RWPE1 (cell line): ENCODE measurements at places on chromosomes 13 and 19.
A peak's percentile ranks its signal among the peaks of the same experiment; 100 is the strongest.

DNA sequence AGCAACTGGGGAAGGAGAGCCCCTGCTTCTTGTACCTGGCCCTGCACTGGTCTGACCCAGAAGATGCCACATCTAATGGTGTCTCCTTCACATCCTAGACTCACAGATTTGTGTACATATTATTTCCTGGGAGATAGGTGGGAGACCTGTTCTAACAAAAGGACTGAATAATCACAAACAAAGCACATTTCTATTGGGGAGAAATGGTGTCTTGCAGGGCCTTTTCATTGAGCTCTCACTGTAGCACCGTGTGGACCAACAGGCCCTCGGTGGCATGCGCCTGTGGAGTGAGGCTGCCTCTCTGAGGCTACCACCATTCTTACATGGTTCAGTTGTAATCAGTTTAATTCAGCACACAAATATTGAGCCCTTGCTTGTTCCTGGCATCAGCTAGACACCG, 989 bp upstream of the SACS start:
- no peak for DNase-seq

- no peak for DNase-seq
Measured at GRCh38 chr19:10514211-10515145, 2.8 kb downstream of the S1PR5 start.

- no peak for DNase-seq
Measured at GRCh38 chr19:13417054-13417453, 89.2 kb downstream of the CACNA1A start.

- DNase-seq: no peak
Measured at GRCh38 chr13:59423708-59424340, 739.9 kb downstream of the DIAPH3 start.

DNA sequence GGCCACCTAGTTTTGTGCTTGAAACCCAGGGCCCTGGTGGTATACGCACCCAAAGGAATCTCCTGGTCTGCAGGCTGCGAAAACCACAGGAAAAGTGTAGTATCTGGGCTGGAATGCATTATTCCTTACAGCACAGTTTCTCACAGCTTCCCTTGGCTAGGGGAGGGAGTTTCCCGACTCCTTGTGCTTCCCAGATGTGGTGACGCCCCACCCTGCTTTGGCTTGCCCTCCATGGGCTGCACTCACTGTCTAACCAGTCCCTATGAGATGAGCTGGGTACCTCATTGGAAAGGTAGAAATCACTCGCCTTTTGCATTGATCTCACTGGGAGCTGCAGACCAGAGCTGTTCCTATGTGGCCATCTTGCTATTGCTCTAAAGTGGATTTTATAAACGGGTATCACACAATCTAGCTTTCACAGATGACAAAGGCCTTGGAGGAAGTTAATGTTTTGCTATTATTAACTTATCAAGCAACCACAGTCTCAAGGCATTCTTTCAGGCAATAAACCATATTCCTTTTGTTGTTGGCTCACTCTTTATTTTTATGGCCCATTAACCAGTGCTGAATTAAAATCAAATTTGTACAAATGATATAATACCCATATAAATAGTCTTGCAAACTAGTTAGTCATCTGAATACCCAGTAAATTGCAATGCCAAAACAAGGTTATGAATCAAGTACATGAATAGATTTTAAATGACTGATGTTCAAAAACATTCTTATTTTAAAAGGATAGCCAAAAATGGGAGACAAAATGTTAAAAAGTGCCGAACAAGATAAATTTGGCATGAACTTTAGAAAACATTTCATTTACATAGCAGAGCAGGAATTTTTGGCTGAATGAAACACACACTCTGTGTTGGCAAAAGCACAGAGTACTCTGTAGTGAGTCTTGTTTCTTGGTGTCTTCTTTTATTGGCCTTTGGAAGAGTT, 475.4 kb upstream of the ARGLU1 start:
- DNase-seq: no peak

DNA sequence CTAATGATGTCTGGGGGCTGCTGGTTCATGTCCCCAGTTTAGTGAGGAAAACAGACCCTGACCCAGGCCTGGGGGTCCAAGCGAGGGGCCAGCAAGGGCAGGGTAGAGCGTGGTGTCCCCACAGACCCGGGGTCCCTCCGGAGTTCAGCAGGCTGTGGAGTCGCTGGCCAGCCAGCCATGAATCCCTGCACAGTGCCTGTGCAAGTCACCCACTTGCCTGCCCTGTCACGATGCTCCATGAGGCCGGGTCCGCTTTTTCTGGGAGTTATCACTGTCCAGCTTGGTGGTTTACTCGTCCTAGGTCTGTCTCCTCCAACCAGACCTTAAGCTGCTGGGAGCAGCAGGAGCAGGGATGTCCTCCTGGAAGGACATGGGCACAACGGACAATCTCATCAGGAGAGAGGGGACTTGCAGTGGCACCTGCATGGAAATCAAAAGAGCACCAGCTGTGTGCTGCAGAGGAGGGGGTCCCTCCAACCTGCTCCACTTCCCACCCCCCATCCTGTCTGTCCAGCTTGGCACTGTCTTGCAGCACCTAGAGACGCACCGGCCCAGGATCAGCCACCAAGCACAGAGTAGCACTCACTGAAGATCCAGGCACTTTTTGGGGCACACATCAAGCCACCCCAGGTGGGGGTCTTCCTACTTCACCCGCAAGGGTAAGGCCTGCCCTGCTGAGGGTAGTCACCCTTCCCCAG, 121.8 kb downstream of the URI1 start:
- no peak for DNase-seq

DNA sequence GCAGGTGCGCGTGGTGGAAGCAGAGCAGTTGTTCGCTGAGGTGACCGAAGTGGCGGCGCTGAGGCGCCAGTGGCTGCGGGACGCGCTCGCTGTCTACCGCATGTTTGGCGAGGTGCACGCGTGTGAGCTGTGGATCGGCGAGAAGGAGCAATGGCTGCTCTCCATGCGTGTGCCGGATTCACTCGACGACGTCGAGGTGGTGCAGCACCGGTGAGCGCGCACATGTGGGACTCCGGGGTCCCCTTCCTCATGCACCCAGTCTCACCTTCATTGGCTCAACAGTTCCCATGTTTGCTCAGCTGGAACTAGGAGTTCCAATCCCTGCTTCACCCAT, 46.5 kb downstream of the SPTBN4 start:
- DNase-seq: no peak

GRCh38 chr19:3809881-3810707, 23.9 kb upstream of the MATK start:
- DNase-seq: no peak

DNA sequence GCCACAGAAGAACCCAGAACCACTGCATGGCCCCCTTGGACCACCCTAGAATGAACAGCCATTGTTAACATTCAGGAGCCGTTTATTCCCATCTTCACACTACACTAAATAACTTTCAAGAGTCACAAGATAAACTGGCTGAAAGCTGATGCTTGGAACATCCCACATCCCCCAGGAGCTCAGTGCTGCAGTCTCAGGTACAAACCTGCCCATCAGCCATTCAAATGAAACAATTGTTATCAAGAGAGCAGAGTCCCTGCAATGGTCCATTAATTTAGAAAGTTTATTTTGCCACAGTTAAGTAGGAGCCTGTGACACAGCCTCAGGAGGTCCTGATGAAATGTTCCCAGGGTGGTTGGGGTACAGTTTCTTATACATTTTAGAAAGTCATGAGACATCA, 123.8 kb upstream of the ZNF91 start:
- no peak for DNase-seq

DNA sequence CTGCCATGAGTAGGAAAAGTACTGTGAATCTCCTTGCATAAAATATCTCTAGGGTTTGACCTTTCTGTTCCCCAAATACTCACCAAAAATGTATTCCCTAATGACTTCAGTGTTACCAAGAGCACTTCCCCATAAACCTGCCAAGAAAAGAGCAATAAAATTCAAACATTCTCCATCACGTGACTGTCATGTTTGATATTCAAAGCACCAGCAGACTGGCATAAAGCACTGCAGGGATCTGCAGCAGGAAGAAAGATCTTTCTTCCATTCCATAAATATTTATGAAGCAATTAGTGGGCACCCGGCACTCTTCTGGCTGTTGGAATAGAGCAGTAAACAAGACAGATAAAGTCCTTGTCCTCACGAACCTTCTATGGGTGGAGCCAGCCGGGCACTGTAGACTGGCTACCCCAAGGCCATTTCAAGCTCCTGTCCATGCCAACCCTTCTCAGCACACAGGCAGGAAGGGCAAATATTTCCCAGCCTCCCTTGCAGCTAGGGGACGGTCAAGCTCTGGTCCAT, 20.3 kb downstream of the PLA2G4C start:
- no peak for DNase-seq

DNA sequence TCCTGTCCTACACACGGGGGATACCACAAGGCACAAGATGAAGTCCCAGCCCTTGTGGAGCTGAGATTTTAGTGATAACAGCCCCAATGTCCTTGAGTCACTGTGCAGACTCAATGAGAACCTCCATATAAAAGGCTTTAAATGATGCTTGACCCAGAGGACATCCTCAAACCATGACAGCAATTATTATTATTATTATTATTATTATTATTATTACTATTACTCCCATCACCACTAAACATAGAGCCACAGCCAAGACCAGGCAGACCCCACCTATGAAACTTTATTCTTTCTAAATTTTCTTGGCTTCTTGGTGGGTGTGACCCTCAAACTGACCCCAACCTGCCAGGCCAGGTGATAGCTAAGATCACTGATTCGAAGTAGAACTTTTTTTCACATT, 11.1 kb downstream of the C19orf47 start:
- DNase-seq: no peak

GRCh38 chr19:34336781-34337271, 28.2 kb upstream of the GPI start:
- peak; percentile 30 for DNase-seq

GRCh38 chr13:32947411-32948276, 68.6 kb upstream of the KL start:
- no peak for DNase-seq

DNA sequence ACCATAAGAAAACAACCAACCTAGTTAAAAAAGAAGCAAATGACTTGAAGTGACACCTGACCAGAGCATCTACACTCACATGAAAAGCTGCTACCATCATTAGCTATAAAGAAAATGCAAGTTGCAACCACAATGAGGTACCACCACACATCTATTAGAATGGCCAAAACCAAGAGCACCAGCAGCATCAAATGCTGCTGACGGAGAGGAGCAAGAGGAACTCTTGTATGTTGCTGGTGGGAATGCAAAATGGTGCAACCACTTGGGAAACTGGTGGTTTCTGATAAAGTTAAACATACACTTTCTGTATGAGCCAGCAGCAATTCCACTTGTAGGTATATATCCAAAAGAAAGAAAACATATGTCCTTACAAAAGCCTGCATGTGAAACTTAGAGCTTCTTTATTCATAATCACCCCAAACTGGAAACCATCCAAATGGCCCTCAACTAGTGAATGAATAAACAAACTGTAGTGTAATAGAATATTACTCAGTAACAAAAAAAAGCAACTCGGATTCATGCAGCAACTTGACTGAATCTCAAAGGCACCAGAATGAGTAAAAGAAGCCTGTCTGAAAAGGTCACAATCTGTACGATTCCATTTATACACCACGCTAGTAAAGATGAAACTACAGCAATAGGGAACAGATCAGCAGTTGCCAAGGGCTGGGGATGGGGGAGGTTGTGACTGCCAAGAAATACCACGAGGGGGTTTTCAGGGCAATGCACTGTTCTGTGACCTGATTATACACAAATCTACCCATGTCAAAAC, 60.9 kb upstream of the RANBP3 start:
- DNase-seq: no peak

DNA sequence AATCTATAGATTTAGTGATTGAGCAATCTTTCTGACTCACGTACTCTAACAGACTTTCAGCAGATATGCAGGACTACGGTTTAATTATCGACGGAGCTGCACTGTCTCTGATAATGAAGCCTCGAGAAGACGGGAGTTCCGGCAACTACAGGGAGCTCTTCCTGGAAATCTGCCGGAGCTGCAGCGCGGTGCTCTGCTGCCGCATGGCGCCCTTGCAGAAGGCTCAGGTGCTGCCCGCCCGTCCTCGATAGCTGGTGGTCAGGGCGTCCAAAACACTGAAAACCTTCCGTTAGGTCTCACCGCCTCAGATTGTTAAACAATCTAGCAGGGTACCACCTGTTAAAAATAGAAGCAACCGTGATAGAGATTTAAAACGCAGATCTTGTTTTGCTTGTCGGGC, 113.2 kb upstream of the MCF2L start:
- DNase-seq: no peak

DNA sequence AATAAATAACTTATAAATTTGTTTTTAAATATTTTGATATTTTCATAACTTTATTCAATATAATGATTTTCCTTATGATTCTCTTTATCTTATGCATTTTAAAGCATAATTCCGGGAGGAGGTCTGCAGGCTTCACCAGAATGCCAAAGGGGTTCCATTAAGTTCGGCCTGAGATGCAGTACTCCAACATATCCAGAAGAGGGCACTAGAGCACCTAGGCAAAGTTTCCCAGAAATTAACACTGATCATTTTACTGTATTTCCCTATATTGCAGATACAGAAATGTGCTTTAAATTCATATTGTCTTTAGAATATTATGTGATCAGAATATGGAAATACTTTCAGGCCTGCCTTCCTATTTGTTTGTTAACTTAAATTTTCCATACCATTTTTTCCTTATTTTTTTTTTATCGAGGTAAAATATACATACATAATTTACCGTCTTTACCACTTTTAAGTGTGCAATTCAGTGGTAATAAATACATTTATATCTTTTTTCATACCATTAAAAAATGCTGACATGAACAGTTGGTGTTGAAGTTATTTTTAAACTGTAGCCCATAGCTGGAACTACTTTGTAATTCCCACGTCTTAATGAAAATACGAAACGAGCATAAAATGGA, 58.9 kb upstream of the TM9SF2 start:
- DNase-seq: peak; percentile 40

- no peak for DNase-seq
Measured at GRCh38 chr13:23460309-23460708, 26.8 kb upstream of the SACS start.

DNA sequence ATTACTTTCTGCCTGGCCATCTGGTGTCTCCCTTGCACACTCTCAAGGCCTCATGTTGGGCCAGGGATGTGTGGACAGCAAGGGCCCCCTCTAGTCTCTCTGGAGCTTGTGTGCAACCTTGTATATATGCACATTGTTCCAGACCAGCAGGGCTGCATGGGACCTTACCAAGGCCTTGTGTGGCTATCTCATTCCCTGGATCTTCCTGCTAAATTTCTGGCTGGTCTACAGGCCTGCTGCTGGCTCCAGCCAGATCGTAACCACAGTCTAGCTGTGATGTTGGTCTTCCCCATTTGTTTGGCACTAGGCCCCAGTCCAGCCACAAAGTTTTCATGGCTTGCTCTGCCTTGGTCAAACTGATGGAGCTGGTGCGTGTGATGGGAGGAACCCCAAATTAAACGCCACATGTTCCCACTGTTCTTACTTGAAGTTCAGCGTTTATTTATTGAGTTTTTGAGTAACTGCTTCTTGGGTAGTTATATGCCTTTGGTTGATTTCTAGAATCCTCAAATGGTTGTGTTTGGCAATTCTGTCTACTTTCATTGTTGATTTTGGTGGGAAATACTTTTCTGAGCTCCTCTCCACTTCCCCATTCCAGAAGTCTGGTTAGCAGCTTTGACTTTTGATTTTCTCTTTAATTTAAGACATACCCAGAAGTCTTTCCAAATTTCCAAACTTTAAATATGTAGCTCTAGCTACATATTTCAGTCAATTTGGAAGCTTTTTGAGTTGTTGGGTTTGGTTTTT, 56.4 kb downstream of the SIPA1L3 start:
- DNase-seq: no peak

- peak; percentile 89 for DNase-seq
Measured at GRCh38 chr19:45075301-45076028, 813 bp downstream of the ZNF296 start.

- no peak for DNase-seq
Measured at GRCh38 chr13:25943658-25944057, 108.2 kb downstream of the SHISA2 start.

- no peak for DNase-seq
Measured at GRCh38 chr19:5825178-5825577, 14.3 kb downstream of the FUT6 start.
